ENCODE measurements at places on chromosomes 1 and 21. TPM values are rescaled to one million over a fixed set of nuclear protein-coding genes. Genes with fewer than 3 reads are reported as not detected.

Gene FLVCR1
- total RNA-seq = 8.4 TPM

Gene RNF186
- not detected for total RNA-seq

Gene OR2M4
- not detected for total RNA-seq

Gene TRIM17
- total RNA-seq = 0.96 TPM

Gene BTBD8
- 1.8 TPM for total RNA-seq

Gene CFHR4
- not detected for total RNA-seq

Gene NTNG1
- not detected for total RNA-seq

Gene COL8A2
- total RNA-seq = 0.05 TPM

Gene APH1A
- 122 TPM for total RNA-seq

Gene IL12RB2
- total RNA-seq = 1.2 TPM

Gene UBL4B
- not detected for total RNA-seq

Gene SPATA45
- total RNA-seq = not detected

Gene NKAIN1
- total RNA-seq = not detected

Gene PRMT2
- 101 TPM for total RNA-seq

Gene MROH9
- total RNA-seq = not detected

Gene RNU1-2
- 4,982 TPM for total RNA-seq

Gene TSPAN2
- total RNA-seq = 1.6 TPM

Gene MX2
- 87.1 TPM for total RNA-seq

Gene SPRR4
- total RNA-seq = not detected

Gene CELF3
- total RNA-seq = not detected

Gene SDF4
- total RNA-seq = 71.0 TPM

Gene SCYL3
- 3.5 TPM for total RNA-seq

Gene LCE3C
- not detected for total RNA-seq

Gene C1orf94
- not detected for total RNA-seq

Gene ZNF683
- not detected for total RNA-seq

Gene LAX1
- 16.6 TPM for total RNA-seq

Gene LENEP
- not detected for total RNA-seq

Gene CFAP107
- not detected for total RNA-seq

Gene CFH
- total RNA-seq = 3.6 TPM

Gene NFASC
- not detected for total RNA-seq

Gene B3GALNT2
- 5.4 TPM for total RNA-seq

All from CD4-positive, alpha-beta T cell (primary cell).